Activated naive CD8-positive, alpha-beta T cell treated with anti-CD3 and anti-CD28 coated beads for 36 hours (primary cell): ENCODE measurements at places on chromosomes 3 and 15.

DNA sequence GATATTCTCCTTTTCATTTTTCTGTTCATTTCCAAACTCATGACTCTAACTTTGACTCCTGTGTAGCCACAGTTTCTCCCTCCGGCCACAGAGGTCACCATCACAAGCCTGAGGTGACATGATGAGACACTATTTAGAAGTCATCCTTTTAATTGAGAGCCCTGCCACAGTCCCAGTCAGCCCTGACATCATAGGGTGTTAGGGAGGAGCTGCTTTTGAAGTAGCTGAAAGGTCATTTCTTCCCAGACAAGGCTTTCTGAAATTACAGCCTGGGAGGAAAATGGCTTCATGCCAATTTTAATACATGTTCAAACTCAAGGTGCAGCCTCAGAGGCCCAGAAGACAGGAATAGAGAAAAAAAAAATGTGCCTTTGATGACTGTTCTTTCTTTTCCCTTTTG is 532.8 kb upstream of the TGFBR2 start:
- H3K27ac ChIP-seq: no peak overlapping the region
- H3K4me3 ChIP-seq: no peak overlapping the region
- no peaks in the 10 kb centered on the region for H3K27me3 ChIP-seq
- peaks cover under 1% of the 10 kb centered on the region for H3K36me3 ChIP-seq
- peaks cover 14% of the 10 kb centered on the region for H3K4me1 ChIP-seq

- H3K36me3 ChIP-seq: no peaks in the 10 kb centered on the region
- peaks cover 3% of the 10 kb centered on the region for H3K27me3 ChIP-seq
- H3K4me1 ChIP-seq: no peaks in the 10 kb centered on the region
- no peak for DNase-seq
- no peak overlapping the region for H3K27ac ChIP-seq
Measured at GRCh38 chr3:178645503-178645902, 109.3 kb downstream of the KCNMB2 start.

DNA sequence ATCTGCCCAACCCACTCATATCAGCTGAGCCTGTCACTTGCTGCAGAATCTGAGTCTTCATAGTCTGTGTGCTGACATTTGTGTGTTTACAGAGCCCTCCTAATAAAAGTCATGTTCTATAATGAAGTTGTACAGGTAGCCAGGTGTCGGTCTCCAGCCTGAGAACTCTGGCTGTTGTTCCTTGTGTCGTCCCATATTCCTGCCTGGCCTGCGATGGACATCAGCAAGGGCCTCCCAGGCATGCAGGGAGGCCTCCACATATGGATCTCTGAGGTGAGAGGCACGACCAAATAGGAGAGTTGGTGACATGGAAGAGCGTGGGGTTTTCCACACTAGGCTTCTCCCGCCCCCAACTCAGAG is 2.9 kb downstream of the VILL start:
- peak overlapping the region; percentile 95 for H3K27ac ChIP-seq
- no peaks in the 10 kb centered on the region for H3K27me3 ChIP-seq
- H3K4me3 ChIP-seq: peak overlapping the region; percentile 93
- peaks cover 21% of the 10 kb centered on the region for H3K36me3 ChIP-seq

- no peaks in the 10 kb centered on the region for H3K27me3 ChIP-seq
- H3K4me1 ChIP-seq: peaks cover 9% of the 10 kb centered on the region
- no peak for DNase-seq
- H3K4me3 ChIP-seq: no peak overlapping the region
Measured at GRCh38 chr15:69583626-69584025, 131.0 kb downstream of the RPLP1 start.
